Activated naive CD4-positive, alpha-beta T cell treated with anti-CD3 and anti-CD28 coated beads, Interleukin-2, amount 10 ng/mL, durations not matched to agents 7 days and 5 days (primary cell): ENCODE measurements at places on chromosomes 7 and 10.

- peak; percentile 15 for DNase-seq
These were observed 37.3 kb downstream of the VIPR2 start for GRCh38 chr7:159107161-159107892.

DNA sequence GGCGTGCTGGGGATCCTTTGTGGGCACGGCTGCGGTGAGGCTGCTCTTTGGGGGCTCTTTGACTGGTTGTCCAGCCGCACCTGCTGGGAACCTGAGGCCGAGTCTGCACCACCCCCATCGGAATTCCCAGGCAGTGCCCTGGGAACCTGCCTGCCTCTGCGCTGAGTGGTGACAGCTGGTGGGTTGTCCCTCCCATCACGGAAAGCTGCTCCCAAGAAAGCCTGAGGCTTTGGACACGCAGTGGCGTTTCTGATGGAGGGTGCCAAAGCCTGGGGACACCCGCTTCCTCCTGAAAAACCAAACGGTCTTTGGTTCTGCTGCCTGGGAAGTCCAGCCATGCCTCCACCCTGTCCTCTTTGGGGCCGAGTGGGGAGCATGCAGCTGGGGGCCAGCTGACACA lies 21.4 kb upstream of the SHH start:
- DNase-seq: peak; percentile 7

GRCh38 chr10:72574636-72575035 lies 51.2 kb downstream of the MICU1 start:
- DNase-seq: no peak

DNA sequence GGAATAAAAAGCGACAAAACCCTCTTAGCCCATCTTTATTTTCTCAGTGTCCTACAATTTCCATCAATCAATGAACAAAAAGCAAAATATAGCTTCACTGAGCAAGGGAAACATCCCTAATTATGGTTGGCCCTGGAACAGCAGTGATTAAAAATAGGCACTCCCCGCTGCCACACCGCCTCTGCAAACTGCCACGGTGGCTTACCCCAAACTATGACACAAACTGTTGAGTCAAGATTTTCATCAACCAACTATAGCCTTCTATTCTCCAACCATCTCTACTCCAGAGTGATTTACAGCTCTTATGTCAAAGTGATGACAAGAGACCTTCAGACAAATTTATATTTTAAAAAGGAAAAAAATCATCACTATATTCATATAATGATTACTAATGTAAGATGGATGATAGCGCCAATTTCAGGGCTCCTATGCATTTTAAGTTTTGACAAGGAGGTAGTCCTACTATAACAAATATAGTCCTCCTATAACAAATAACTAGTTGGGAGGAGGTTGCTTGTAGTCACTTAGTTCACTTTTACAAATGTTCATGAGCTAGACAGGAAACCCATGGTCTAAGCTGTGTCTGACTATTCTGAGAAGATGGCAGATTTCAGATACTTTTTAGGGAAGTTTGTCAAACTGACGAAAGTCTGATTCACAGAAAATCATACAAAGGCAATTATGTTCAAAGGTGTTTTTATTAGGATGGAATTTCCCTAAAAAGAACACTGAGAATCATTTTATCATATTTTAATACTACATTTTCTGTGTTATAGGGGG lies 26.3 kb downstream of the DENND11 start:
- DNase-seq: no peak

- no peak for DNase-seq
These were observed 75.7 kb upstream of the NANOS1 start for GRCh38 chr10:118953598-118954393.
